Adrenal gland (tissue), 19 donors: ENCODE measurements at places on chromosomes 13 and 19. TPM values are rescaled to one million over a fixed set of nuclear protein-coding genes. Genes with fewer than 3 reads are reported as not detected.

GRCh38 chr19:35013041-35013819, 13.1 kb downstream of the GRAMD1A start:
- no peaks in the 10 kb centered on the region for H3K27me3 ChIP-seq
- no peak overlapping the region for H3K27ac ChIP-seq
- peak; percentile 80 for DNase-seq

DNA sequence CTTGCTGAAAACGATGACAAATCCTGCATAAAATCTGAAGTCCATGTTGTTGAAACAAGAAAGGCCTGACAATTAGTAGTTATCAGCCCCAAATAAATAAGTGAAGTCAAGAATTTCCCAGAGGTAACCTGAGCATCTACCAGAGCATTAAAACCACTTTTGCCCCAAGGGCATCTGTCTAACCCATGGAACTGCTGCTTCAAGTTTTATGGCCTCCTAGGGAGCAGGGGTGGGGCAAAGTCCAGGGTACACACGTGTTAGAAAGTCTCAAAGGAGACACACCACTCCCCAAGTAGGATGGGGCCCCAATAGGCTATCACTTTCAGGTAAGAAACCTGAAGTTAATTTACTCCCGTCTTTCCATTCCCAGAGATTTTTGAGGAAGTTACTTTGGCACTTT, 81.1 kb downstream of the CACNA1A start:
- peaks cover 3% of the 10 kb centered on the region for H3K27me3 ChIP-seq
- H3K36me3 ChIP-seq, result no peaks in the 10 kb centered on the region
- no peaks in the 10 kb centered on the region for H3K4me1 ChIP-seq
- no peak overlapping the region for H3K27ac ChIP-seq
- no peak overlapping the region for H3K4me3 ChIP-seq
- no peak for DNase-seq

GRCh38 chr13:32035716-32036115, 4.1 kb downstream of the FRY start:
- DNase-seq, result no peak
- no peak overlapping the region for H3K4me3 ChIP-seq
- H3K36me3 ChIP-seq, result no peaks in the 10 kb centered on the region
- no peaks in the 10 kb centered on the region for H3K27me3 ChIP-seq

GRCh38 chr19:45472563-45473366, 5.0 kb downstream of the FOSB start:
- H3K27ac ChIP-seq, result no peak overlapping the region
- peaks cover 28% of the 10 kb centered on the region for H3K4me1 ChIP-seq
- H3K36me3 ChIP-seq, result no peaks in the 10 kb centered on the region
- H3K27me3 ChIP-seq, result peaks cover 5% of the 10 kb centered on the region
- H3K4me3 ChIP-seq, result no peak overlapping the region
- DNase-seq, result no peak

GRCh38 chr19:8017808-8018207, 12.4 kb upstream of the ELAVL1 start:
- H3K36me3 ChIP-seq, result no peaks in the 10 kb centered on the region
- H3K27ac ChIP-seq, result no peak overlapping the region
- no peaks in the 10 kb centered on the region for H3K27me3 ChIP-seq
- H3K4me3 ChIP-seq, result no peak overlapping the region
- DNase-seq, result no peak
- no peaks in the 10 kb centered on the region for H3K4me1 ChIP-seq

DNA sequence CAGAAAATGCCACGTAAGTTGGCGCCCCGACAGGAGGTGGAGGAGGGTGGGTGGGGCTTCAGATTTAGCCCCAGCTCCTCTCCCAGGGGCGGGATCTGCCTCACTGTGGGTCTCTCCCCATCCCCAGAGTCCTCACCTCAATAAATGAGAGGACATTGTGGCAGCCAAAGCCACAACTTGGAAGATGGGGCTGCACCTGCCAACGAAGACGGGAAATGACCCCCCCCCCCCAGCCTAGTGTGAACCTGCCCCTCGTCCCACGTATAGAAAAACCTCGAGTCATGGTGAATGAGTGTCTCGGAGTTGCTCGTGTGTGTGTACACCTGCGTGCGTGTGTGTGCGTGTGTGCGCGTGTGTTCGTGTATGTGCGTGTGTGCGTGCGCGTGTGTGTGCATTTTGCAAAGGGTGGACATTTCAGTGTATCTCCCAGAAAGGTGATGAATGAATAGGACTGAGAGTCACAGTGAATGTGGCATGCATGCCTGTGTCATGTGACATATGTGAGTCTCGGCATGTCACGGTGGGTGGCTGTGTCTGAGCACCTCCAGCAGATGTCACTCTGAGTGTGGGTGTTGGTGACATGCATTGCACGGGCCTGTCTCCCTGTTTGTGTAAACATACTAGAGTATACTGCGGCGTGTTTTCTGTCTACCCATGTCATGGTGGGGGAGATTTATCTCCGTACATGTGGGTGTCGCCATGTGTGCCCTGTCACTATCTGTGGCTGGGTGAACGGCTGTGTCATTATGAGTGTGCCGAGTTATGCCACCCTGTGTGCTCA, 1.5 kb upstream of the TRAPPC5 start:
- H3K36me3 ChIP-seq, result peaks cover 20% of the 10 kb centered on the region
- H3K4me1 ChIP-seq, result peaks cover 3% of the 10 kb centered on the region
- DNase-seq, result peak; percentile 21
- H3K27me3 ChIP-seq, result no peaks in the 10 kb centered on the region
- no peak overlapping the region for H3K27ac ChIP-seq

GRCh38 chr13:97875911-97876310, 77.6 kb upstream of the IPO5 start:
- H3K27ac ChIP-seq, result no peak overlapping the region
- no peaks in the 10 kb centered on the region for H3K4me1 ChIP-seq
- H3K27me3 ChIP-seq, result no peaks in the 10 kb centered on the region
- no peaks in the 10 kb centered on the region for H3K36me3 ChIP-seq
- H3K4me3 ChIP-seq, result no peak overlapping the region

DNA sequence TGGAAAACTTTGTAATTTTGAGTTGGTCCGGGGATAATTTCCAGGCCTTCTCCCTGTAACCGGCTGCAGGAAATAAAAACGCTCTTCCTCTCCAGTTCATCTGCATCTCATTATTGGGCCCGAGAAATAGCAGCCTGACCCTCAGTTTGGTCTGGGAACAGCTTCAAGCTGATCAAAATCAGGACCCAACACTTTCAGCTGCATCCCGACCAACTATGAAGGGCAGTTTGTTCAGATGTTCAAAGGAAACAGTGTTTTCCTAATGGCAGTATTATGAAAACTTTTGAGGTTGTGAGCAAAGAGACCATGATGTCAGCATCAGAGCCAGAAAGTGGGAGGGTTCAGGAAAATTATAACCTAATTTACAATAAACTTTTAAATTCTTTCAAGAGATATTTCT, 35.7 kb downstream of the STK24 start:
- H3K27ac ChIP-seq, result no peak overlapping the region
- H3K27me3 ChIP-seq, result no peaks in the 10 kb centered on the region
- no peaks in the 10 kb centered on the region for H3K36me3 ChIP-seq

DNA sequence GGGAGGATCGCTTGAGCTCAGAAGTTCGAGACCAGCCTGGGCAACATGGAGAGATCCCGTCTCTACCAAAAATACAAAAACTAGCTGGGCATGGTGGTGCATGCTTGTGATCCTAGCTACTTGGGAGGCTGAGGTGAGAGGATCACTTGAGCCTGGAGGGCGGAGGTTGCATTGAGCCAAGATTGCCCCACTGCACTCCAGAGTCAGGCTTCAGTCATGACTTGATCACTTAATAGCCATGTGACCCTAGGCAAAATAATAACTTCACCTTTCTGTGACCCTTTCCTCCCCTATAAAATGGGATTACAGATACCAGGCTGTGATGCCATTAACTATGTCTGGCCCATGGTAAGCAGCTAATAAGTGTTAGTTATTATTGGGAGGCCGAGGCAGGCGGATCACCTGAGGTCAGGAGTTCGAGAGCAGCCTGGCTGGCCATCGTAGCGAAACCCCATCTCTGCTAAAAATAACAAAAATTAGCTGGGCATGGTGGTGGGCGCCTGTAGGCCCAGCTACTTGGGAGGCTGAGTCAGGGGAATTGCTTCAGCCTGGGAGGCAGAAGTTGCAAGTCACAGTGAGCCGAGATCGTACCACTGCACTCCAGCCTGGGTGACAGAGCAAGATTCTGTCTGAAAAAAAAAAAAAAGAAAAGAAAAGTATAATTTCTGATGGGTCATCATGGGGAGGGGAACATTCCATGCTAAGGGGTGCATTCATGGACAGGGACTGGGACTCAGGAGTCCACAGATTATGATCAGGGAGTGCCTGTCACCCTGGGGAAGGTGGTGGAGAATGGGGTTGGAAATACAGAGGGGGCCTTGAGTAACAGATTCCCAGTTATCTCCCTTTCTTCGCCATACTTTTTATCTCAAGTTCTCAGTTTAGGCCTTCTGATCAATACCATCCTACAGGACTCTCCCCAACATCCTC, 15.5 kb downstream of the TPM4 start:
- no peak overlapping the region for H3K27ac ChIP-seq
- H3K27me3 ChIP-seq, result no peaks in the 10 kb centered on the region
- no peak for DNase-seq
- no peaks in the 10 kb centered on the region for H3K4me1 ChIP-seq

- DNase-seq, result no peak
- peaks cover 11% of the 10 kb centered on the region for H3K27me3 ChIP-seq
- H3K27ac ChIP-seq, result no peak overlapping the region
- H3K4me1 ChIP-seq, result no peaks in the 10 kb centered on the region
- no peak overlapping the region for H3K4me3 ChIP-seq
- H3K36me3 ChIP-seq, result no peaks in the 10 kb centered on the region
Observed at GRCh38 chr19:44517146-44517545, 12.3 kb downstream of the CEACAM20 start.

DNA sequence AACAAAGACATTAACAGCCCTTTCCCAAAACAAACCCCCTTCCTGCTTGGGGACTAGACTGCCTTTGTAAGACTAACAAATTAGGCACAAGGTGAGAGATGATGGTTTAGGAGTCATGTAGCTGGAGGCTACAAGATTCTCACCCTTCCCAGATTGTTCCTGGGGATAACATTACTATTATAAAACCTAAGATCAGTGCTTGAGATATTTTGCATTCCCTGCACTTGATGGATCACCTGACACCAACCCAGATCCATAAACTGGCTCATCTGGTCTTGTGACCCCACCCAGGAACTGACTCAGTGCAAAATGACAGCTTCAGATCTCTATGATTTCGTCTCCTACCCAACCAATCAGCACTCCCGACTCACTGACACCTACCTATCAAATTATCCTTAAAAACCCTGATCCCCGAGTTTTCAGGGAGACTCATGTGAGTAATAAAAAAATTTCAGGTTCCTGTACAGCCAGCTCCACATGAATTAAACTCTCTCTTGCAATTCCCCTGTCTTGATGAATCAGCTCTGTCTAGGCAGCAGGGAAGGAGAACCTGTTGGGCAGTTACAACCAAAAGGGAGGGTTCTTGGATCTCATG, 2.4 kb upstream of the ZNF616 start:
- DNase-seq, result no peak
- no peaks in the 10 kb centered on the region for H3K36me3 ChIP-seq
- no peak overlapping the region for H3K27ac ChIP-seq
- no peak overlapping the region for H3K4me3 ChIP-seq
- no peaks in the 10 kb centered on the region for H3K27me3 ChIP-seq

GRCh38 chr13:111559612-111560403, 239.4 kb downstream of the TEX29 start:
- H3K4me1 ChIP-seq, result no peaks in the 10 kb centered on the region
- peaks cover 3% of the 10 kb centered on the region for H3K27me3 ChIP-seq
- H3K4me3 ChIP-seq, result no peak overlapping the region
- H3K36me3 ChIP-seq, result no peaks in the 10 kb centered on the region
- no peak for DNase-seq

GRCh38 chr19:48914181-48914580, 14.1 kb downstream of the NUCB1 start:
- no peaks in the 10 kb centered on the region for H3K4me1 ChIP-seq
- H3K27ac ChIP-seq, result no peak overlapping the region
- no peak for DNase-seq
- no peaks in the 10 kb centered on the region for H3K27me3 ChIP-seq
- H3K36me3 ChIP-seq, result no peaks in the 10 kb centered on the region

GRCh38 chr19:3880471-3881271, at the start of gene ATCAY:
TSS of gene ATCAY (plus strand) at chr19:3880685. CDS start at chr19:3885768, 5,083 bp downstream.
- H3K27ac ChIP-seq, result no peak within 1 kb of the TSS
- no peaks in the 10 kb centered on the region for H3K4me1 ChIP-seq
- DNase-seq, result peak; percentile 84
- H3K27me3 ChIP-seq, result peaks cover 27% of the 10 kb centered on the region
- no peak within 1 kb of the TSS for H3K4me3 ChIP-seq

GRCh38 chr13:53612200-53612599, 583.6 kb downstream of the OLFM4 start:
- H3K4me3 ChIP-seq, result no peak overlapping the region
- H3K27ac ChIP-seq, result no peak overlapping the region
- DNase-seq, result no peak
- H3K27me3 ChIP-seq, result no peaks in the 10 kb centered on the region
- H3K36me3 ChIP-seq, result no peaks in the 10 kb centered on the region

DNA sequence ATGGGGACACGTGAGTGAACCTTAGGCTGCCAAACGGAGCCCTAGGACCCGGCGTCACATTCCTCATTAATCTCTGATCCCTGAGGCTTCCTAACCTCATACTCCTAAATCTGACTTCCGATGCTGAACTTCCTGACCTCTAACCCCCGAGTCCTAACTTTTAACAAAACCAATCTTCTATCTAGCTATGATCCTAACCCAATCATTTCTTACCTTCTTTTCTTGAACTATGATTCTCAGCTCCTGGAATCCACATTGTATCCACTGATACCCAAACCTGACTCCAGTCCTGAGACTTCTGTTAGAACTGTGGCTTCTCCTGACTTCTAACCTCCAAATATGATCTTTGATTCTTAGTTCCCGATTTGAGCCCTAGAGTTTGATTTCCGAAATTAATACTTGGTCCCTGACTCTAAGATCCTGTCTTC, 447 bp downstream of the NFKBIB start:
- peaks cover 8% of the 10 kb centered on the region for H3K36me3 ChIP-seq
- H3K27me3 ChIP-seq, result no peaks in the 10 kb centered on the region
- peak overlapping the region; percentile 91 for H3K4me3 ChIP-seq

- no peak overlapping the region for H3K4me3 ChIP-seq
- no peaks in the 10 kb centered on the region for H3K36me3 ChIP-seq
- H3K27ac ChIP-seq, result no peak overlapping the region
Observed at GRCh38 chr13:113139577-113139976, 17.0 kb downstream of the F10 start.

The ZNF154 gene
- polyA plus RNA-seq, result 5.1 TPM

The GNA15 gene
- polyA plus RNA-seq, result 5.8 TPM

The FLT3LG gene
- polyA plus RNA-seq, result 1.8 TPM

The MADCAM1 gene
- 2.2 TPM for polyA plus RNA-seq
